ENCODE measurements at places on chromosomes 2 and 18. TPM values are rescaled to one million over a fixed set of nuclear protein-coding genes. Genes with fewer than 3 reads are reported as not detected.

Gene LYG2
- total RNA-seq, result not detected

Gene RBKS
- 1.5 TPM for total RNA-seq

Gene PPP1R1C
- total RNA-seq, result 2.0 TPM

Gene ARHGAP15
- 0.11 TPM for total RNA-seq

Gene SRD5A2
- not detected for total RNA-seq

Gene POTEF
- total RNA-seq, result not detected

Gene SP5
- total RNA-seq, result 0.13 TPM

Gene TLX2
- total RNA-seq, result 0.46 TPM

Gene ADCY3
- total RNA-seq, result 24.7 TPM

Gene GRHL1
- 0.40 TPM for total RNA-seq

DNA sequence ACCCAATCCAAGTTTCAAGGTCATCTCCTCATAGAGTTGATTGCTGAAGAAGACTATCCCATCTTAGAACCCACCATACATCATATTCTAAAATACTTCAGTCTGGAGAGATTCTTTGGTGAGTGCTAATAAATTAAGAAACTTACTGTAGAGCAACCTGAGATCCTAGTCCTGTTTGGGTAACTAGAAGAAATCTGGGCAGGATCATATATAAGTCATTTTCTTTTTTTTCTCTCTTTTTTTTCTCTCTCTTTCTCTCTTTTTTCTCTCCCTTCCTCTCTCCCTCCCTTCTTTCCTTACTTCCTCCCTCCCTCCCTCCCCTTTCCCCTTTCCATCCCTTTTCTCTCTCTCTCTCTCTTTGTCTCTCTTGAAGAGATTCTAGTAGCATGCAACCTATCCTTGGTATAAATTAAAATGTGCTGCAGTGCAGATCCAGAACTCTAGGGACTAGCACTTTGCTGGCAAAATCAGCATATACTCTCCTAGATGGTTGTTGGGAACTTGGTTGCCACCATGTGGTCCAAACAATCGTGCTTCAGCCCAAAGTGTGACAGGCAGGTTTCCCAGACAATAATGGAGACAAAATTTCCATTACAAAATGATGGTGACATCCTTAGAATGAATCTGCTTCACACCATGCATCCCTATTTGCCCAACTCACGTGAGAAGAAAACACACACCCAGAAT lies 399.4 kb upstream of the CELF4 start:
- DNase-seq, result no peak

DNA sequence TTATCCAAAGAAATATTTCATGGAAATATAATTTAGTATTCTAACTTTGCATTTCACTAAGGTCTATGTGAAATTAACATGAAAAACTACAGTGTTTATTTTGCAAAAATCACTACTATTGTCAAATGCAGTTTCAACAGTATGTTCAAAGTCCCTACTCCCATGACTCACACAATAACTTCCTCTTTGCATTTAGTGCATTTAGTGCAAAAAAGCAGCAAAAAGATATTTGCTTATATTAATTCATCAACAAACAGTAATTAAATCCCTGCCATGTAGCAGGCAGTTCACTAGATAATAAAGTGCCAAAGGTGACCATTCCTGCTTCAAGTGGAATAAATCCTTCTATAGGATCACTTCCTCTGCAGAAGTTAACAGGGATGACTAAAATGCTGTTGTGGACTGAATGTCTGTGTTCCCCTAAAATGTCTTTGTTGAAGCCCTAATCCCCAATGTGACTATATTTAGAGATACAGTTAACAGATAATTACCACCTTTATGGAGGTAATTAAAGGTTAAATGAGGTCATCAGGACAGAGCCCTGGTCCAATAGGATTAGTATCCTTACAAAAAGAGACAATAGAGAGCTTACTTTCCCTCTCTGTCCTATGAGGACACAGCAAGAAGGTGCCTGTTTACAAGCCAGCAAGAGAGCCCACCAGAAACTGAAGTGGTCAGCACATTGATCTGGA lies 61.7 kb downstream of the STK39 start:
- no peak for DNase-seq

DNA sequence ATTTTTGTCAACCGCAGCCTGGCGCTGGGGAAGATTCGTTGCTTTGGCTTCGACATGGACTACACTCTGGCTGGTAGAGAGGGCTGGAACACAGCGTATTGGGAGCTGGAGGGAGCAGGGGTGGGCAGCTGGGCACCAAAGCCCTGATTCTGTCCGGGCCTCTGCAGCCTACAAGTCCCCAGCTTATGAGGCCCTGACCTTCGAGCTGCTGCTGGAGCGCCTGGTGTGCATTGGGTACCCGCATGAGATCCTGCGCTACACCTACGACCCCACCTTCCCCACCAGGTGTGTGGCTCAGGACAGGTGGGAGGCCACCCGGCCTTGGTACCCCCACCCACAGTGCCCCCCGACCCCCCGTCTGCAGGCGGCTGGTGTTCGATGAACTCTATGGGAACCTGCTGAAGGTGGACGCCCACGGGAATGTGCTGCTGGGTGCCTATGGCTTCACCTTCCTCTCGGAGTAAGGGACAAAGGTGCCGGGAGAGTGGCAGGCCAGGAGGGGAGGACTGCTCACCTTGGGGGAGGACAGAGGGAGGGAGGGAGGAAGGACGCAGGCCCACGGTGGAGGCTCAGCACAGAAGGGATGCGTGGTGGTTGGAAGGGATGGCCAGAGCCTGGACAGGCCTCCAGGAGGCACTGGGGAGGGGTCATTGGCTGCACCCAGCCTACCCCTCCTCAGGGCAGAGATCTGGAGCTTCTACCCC lies 1.2 kb downstream of the NT5DC4 start:
- DNase-seq, result no peak

DNA sequence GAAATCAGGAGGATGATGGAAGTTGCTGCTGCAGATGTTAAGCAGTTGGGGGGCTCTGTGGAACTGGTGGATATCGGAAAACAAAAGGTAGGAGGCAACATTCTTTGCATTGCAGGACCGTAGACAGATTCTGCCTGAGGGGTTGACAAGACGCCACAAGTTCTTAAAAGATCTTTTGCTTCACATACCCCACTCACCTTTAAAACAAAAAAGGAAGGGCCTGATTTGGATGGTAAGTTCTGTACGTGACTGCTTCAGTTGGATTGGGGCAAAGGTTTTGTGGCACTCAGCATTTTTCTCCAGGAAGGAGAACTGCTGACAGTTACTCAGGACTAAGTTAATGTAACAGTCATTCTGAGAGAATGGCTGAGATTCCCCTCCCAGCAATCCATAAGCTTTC lies 5.2 kb downstream of the CNDP2 start:
- DNase-seq, result no peak

- DNase-seq, result peak; percentile 78
Measured at GRCh38 chr2:172440795-172441194, 13.4 kb downstream of the ITGA6 start.

DNA sequence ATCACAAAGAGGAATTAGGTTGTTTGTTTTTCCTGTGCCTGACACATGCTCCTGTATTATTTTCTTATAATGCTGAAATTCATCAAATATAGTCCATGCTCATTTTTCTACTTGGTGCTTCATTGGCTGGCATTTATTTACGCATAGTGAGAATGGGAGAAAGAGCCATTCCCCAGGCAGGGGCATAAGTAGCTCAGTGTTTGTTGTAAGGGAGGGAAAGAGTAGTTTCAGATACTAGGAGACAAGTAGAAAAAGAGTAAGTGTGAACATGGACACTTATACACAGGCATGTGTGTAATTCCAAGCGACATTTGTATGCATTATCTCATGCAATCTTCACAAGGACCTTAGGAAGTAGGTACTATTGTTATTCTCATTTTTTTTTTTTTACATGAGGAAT lies 111.9 kb upstream of the UGP2 start:
- DNase-seq, result no peak

- no peak for DNase-seq
Measured at GRCh38 chr2:170743530-170744239, 26.5 kb upstream of the ERICH2 start.

GRCh38 chr2:620471-621302 lies 56.5 kb downstream of the TMEM18 start:
- no peak for DNase-seq

- DNase-seq, result no peak
Measured at GRCh38 chr18:76524477-76524876, 29.4 kb upstream of the ZNF516 start.

GRCh38 chr18:51011709-51012108 lies 18.3 kb upstream of the SMAD4 start:
- DNase-seq, result no peak

DNA sequence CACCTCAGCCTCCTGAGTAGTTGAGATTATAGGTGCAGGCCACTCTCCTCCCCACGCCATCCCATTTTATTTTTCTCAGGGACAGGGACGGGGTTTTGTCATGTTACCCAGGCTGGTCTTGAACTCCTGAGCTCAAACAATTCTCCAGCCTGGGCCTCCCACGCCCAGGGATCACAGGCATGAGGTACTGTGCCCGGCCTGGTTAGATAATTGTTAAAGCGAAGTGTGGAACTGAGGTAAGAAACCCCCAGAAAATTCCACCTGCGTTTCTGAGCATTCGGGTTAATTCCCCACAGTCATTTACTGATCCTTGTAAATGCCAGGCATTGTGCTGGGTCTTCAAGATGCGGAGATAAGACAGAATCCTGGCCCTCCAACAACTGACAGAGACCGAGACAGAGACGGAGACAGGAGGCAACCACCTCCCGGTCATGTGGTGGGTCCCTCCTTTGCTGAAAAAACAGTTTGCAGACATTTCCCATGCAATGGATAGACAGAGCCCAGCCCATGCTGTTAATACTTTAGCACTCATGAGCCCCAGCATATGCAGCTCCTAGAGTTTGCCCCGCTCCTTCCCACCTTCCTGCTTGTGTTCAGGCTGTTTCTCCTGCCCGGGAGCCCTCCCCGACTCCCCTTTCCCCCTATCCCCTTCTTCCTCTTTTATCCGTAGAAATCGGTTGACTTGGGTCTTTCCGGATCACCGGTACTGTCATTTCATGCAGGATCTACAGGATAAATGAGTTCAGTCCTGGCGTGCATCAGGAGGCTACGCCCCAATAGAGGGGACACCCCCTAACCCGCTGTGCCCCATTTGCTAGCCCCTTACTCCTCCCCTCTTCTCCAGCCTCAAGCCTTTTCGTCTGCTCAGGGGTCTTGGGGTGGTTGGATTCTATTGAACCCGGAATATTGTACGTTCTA lies 1.6 kb upstream of the RHOB start:
- no peak for DNase-seq

- DNase-seq, result no peak
Measured at GRCh38 chr2:19048593-19049266, 309.7 kb downstream of the OSR1 start.

DNA sequence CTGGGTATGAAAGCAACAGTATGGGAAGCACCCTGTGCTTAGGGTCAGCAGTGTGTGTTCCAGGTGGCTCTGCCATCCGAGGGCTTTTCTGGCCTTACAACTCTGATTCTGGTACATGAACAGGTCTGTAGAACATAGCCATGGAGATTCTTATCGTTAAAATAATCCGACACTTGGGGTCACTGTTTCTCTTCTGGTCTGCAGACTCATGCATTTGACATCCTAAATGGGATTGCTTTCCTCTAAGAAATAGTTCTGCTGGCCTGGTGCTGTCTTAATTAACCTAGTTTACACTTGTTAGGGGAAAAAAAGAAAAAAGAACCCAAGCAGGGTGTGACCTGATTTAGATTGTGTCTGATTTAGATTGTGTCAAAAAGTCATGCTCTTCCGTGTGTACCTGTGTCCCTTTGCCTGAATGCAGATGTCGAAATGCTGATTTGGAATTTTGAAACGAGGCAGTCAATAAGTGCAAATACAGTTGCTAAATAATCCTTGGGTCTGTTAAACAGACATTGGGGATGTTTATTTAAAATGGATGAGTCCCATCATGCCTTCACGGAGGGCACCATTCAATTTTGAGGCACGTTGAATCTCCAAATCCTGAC lies 59.6 kb downstream of the TRPM8 start:
- peak; percentile 79 for DNase-seq

DNA sequence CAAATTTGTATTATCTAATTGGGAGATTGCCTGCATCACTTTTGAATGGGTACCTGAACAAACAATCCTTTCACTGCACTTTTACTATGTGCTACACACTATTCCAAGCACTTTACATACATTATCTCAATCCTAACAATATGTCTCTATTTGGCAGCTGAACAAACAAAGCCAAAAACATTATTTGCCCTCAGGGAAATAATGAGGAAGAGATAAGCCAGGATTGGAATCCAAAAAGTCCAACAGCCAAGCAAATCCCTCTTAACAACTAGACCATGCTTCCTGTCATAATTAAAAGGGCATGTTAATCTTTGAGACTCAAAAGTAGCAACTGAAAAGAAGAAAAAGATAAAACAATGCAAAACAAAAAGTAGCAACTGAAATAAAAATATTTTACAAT lies 32.1 kb downstream of the RPRD1A start:
- DNase-seq, result peak; percentile 7

GRCh38 chr2:132797556-132797955 lies 127.6 kb upstream of the LYPD1 start:
- peak; percentile 58 for DNase-seq

DNA sequence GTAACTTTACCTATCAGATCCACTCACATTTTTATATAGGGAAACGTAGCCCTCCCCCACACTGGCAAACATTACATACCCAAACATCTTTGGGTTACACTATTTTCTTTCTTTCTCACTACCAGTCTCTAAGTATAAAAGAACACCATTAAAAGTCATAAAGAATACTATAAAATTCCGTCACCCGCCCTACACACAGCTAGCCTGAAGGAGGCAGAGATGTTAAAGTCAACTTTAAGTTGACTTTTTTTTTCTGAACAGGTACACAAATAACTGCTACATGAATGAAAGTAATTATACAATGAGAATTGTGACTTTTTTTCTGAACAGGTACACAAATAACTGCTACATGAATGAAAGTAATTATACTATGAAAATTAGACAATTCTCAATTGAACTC lies 628.3 kb downstream of the NUP35 start:
- no peak for DNase-seq

All from LHCN-M2 (cell line).